ENCODE measurements at places on chromosomes 3 and 15.
A peak's percentile ranks its signal among the peaks of the same experiment; 100 is the strongest.

DNA sequence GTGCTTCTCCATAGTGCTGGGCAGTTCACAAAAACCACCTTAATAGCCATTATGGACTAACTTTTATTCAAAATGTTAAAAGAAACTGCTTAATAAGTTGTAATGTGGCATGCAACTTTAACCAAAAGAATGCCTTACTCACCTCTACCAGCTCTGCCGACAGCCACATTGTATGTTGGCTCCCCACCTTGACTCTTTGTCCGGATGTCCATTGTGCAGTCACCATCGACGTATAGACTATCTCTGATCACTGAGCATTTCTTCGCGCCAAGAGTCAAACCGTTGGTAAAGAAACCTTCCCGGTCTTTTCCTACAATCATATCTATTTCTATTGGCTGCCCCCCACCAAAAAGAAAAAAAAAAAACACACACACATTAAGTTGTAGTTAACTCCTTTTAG, 2.5 kb downstream of the PFN2 start:
- DNase-seq: no peak

- no peak for DNase-seq
These were observed 7.1 kb upstream of the FGD5 start for GRCh38 chr3:14811684-14812083.

DNA sequence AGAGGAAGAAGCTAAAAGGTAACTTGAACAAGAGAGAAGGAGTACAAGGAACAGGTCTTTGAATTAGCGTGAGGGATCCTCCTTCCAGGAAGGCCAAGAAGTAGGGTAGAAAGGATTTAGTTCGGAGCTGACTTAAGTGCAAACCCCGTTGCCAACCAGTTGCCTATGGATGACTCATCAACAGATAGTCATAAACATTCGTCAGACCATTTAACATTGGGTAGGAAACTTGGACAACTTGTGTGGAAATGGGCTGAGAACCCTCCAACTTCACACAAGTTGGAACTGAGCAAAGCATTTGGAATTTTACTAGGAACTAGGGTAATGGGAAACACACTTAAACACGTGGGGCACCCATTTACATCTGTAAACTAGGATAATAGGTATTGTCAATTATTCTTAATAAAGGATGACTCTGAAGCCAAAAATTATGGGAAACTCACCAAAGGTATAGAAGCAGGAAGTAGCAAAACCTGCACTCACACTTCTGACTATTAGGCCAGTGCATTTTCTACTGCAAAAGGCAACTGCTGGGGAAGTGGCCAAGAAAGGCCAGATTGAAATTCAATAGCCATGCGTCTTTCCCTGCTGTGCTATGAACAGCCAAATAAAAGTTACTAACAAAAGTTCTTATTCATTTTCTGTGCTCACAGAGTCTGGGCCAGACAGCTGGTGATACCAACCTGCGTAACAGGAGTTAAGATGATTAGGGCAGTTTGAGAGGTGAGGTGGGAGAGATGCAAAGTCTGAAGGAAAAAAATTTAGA, 174.5 kb upstream of the TMC3 start:
- no peak for DNase-seq

GRCh38 chr3:134353831-134354611, 20.2 kb downstream of the AMOTL2 start:
- DNase-seq: no peak

- DNase-seq: no peak
These were observed 271.1 kb downstream of the DIPK2A start for GRCh38 chr3:144242747-144243146.

GRCh38 chr3:5071061-5071460, 51.0 kb upstream of the ARL8B start:
- DNase-seq: no peak

GRCh38 chr3:12557473-12558100, 700 bp downstream of the MKRN2 start:
- no peak for DNase-seq

DNA sequence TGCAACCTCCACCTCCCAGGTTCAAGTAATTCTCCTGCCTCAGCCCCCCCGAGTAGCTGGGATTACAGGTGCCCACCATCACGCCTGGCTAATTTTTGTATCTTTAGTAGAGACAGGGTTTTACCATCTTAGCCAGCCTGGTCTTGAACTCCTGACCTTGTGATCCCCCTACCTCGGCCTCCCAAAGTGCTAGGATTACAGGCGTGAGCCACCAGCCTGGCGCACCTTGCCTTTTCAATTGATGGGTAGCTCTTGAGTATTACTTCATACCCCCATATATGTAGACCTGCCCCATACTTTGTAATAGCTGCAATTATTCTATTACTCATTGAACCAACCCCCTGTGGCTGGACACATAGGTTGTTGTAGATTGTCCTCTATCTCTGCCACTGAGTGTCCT, 101.3 kb downstream of the LRRK1 start:
- DNase-seq: no peak

- DNase-seq: no peak
These were observed 75.1 kb downstream of the LINGO1 start for GRCh38 chr15:77557564-77557963.

- no peak for DNase-seq
These were observed 12.4 kb upstream of the CACNA2D2 start for GRCh38 chr3:50515565-50516439.

GRCh38 chr3:124126436-124127023, 134.6 kb upstream of the ROPN1 start:
- DNase-seq: no peak

DNA sequence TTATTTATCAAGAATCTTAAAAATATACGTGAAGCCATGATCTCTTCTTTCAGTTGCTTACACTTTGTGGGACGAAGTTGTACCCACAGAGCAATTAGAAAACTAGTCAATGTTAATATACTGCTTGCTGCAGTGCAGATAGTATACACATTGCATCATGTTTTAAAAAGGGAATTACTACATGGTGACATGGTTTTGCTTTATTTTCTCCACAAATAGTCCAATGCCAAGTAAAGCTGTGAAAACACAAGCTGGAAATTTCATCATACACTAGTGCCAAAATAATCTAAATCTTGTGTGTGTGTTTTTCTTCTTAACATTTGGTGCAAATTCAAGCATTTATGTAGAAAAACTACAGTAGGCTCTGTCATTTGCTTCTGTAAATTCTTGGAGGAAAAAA, 233.0 kb downstream of the EPHA3 start:
- DNase-seq: no peak

DNA sequence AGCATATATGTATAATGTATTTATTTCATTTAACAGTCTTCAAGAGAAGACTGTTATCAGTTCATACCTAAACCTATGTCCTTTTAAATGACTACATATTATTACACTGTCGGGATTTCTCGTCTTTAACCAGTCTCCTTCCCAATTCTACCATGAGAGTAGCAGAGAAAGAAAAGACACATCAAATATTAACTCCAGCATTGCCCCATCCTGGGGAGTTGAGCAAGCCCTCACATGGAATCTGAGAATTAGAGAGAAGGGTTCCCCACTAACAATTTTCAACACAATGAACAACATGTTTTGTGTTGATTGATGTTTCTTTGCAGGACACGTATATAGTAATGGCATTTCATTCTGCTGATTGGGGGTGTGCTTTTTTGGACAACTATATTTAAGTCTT, 257.4 kb downstream of the ADAMTSL3 start:
- DNase-seq: no peak

DNA sequence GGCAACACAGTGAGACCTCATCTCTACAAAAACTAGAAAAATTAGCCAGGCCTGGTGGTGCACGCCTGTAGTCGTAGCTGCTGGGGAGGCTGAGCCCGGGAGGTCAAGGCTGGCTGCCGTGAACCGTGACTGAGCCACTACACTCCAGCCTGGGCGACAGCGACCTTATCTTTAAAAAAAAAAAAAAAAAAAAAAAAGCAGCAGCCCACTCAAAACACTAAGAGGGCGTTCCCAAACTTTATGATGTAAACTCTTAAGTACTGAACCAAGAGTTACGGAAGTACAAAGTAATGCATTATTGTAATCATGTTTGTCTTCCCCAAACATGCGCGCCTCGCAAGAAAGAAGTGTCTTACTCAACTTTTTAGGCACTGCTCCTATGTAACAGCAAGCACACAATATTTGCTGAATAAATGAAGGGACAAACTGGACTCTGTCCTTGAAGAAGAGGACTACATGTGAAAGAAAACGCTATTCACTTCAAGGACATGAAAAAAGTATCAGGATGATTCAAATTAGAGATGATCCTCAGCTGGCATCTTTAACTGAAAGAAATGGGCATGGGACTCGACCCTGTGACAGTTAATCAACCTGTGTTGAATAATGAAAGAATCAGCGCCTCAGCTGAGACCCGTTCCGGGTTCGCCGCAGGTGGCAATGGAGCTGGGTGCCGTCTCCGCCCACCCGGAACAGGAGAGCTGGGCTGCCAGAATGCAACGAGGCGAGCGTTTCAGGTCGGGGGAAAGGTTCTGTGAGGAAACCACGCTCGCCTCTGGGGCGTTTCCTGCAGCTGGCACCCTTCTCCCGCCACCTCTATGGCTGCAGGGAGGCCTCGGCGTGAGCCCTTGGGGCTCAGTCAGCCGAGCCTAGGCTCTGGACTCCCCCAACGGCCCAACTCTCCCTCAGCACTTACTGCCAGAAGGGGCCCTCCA, 718 bp downstream of the SPG11 start:
- DNase-seq: peak; percentile 82

- DNase-seq: no peak
These were observed 10.7 kb downstream of the MTHFS start for GRCh38 chr15:79886124-79886523.

DNA sequence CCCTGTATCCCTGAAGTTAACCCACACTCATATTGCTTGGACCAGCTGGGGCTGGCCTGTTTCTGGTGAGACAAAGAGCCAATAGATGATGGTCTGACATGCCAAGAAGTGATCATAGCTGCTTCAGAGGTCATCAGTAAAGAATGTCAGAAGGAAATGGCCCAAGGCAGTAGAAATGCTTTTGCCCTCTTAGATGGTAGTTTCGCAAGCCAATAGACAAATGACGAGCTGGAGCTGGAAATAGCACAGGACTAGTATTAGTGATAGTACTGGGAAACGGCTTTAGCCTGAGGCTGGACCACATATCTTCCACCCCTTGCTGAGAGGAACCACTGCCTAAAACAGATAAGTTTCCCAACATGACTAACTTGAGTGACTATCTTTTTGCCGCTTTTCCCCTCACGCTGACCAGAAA, 176.1 kb upstream of the THBS1 start:
- DNase-seq: no peak

GRCh38 chr3:10599017-10599416, 93.6 kb upstream of the ATP2B2 start:
- DNase-seq: no peak

GRCh38 chr3:50303013-50303815, at the start of gene HYAL1:
Gene HYAL1, minus strand, starts transcription at chr3:50303574. Its CDS starts 618 bp downstream, at chr3:50302956.
- no peak for DNase-seq

- no peak for DNase-seq
These were observed 121.0 kb downstream of the GABRB3 start for GRCh38 chr15:26651909-26652308.

DNA sequence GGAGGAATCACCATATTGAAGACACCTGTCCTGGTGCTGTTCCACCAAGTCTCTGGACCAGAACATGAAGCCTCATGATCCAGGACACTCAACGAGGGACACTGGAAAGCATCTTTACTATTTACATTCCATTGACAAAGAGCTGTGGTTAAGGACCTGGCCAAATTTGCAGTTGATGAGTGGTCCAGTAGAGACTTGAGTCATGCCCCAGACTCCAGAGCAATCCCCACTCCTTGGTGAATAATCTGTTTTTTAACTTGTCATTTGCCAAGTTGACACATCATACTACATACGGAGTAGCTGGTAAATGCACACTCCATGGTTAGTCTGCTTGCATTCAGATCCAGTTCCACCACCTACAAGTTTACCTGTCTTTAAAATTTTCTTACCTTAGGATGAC, 1.2 kb upstream of the COL6A6 start:
- DNase-seq: no peak

GRCh38 chr3:155252021-155252420, 41.5 kb downstream of the STRIT1 start:
- no peak for DNase-seq

GRCh38 chr3:180829409-180830405, 82.8 kb upstream of the FXR1 start:
- no peak for DNase-seq

GRCh38 chr15:98280284-98280975, 319.9 kb downstream of the ARRDC4 start:
- DNase-seq: no peak

GRCh38 chr3:195807681-195808121, 4.0 kb downstream of the MUC4 start:
- DNase-seq: no peak

DNA sequence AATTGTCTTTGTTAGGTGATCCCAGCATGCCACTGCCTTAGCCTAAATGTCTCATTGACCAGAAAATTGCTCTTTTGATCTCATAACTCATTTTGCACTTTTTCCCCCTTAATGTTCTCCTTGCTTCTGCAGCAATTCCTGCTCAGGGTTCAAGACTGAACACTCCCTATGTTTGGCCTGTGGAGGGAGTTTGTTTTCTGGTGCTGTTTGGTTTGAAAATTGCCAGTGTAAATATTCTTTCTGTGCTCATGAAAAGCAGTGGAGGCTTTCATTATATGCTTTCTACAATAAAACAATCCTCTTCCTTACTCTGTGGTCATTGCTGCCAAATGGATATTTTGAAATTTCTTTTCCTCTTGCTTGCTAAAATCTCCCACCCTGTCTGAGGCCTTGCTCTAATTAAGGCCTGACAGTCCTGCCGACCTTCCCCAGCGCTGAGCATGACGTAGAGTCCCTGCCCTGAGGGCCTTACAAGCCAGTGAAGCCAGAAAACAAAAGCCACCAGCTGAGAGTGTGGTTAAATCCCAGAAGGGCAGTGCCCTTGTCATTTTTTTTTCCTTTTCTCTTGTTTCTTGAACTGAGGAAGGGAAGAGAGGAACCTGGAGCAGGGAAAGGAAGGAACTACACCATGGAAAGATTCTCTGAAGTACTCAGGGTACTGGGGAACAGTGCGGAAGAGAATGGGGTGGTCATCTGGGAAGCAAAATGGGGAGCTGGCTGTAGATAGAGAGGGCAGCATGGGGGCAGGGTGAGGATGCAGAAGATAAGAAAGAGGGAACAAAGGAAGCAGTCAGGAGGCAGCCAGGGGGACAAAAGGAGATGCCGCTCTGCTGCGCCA, 24.8 kb downstream of the ZBTB38 start:
- no peak for DNase-seq

DNA sequence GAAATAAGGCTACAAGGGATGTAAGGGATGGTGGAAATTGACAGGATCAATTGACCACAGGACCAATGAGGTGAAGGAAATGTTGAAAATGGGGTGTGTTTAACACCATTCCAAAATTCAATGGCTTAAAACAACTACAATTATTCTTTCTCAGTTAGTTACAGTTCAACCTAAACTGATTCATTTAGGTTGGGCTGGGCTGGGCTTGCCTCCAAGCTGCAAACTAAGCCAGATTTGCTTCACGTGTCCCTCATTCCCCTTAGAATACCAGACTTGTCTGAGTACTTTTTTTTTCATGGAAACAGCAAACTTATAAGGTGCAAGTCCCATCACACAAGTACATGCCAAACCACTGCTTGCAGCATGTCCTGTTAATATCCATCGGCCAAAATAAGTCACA, 280.1 kb downstream of the NEK10 start:
- DNase-seq: no peak

Data from stimulated activated naive CD4-positive, alpha-beta T cell treated with Interleukin-2 at 50 U/mL for 16 hours (primary cell).